ENCODE measurements at places on chromosomes 7 and 10. TPM values are rescaled to one million over a fixed set of nuclear protein-coding genes. Genes with fewer than 3 reads are reported as not detected.

DNA sequence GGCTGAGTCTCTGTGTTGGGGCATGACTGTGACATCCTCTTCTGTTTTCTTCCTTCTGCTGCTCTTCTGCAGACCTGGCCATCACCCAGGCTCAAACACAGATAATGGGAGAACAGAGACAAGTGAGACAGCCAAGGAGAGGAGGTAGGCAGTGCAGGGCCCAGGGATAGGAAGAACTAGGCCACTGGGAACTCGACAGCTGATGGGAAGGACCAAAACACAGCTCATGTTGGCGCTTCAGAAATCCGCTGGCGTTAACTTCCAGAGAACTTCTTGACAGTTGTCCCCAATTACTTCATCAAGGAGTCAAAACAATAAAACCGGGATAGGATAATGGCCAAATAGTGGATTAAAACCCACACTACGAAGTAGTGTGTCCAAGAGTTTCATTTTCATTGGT lies 97.0 kb upstream of the PALS2 start:
- H3K27ac ChIP-seq, result no peak overlapping the region
- no peaks in the 10 kb centered on the region for H3K36me3 ChIP-seq
- H3K4me1 ChIP-seq, result peaks cover 12% of the 10 kb centered on the region
- H3K4me3 ChIP-seq, result no peak overlapping the region
- DNase-seq, result no peak

DNA sequence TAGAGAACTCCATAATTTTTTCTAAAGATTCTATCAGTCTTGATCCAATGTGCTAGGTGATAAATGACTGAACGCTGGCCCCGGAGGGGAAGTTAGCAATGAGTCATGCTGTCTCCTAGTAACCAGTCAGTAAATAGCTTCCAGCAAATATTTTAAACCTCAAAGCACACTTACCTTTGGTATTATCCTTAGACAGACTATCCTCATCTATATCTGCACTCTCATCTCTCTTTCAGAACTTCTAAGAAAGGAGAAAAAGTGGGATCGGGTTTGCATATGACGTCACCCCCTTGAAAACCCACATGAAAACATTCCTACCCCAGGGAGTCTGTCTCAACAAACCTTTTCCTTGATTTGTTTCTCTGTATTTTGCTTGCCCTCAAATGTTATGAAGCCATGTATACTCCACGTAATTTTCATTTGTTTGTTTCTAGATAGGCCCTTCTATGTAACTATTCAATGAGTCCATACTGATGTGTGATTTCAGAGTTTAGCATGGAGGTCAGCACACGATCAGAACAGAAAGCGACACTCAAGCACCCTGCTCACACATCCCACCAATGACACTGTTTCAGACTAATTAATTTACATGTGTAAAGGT lies 174.9 kb upstream of the NRP1 start:
- peaks cover 6% of the 10 kb centered on the region for H3K4me1 ChIP-seq
- H3K27ac ChIP-seq, result no peak overlapping the region
- no peaks in the 10 kb centered on the region for H3K27me3 ChIP-seq
- H3K4me3 ChIP-seq, result no peak overlapping the region
- DNase-seq, result no peak
- no peaks in the 10 kb centered on the region for H3K36me3 ChIP-seq

- H3K27ac ChIP-seq, result no peak overlapping the region
- H3K36me3 ChIP-seq, result no peaks in the 10 kb centered on the region
- H3K4me1 ChIP-seq, result peaks cover 8% of the 10 kb centered on the region
Observed at GRCh38 chr10:131732631-131733127, 168.1 kb upstream of the PPP2R2D start.

GRCh38 chr7:64559206-64559605 lies 3.7 kb downstream of the ZNF680 start:
- no peak overlapping the region for H3K4me3 ChIP-seq
- H3K27me3 ChIP-seq, result no peaks in the 10 kb centered on the region
- DNase-seq, result no peak
- no peak overlapping the region for H3K27ac ChIP-seq
- no peaks in the 10 kb centered on the region for H3K4me1 ChIP-seq

- no peaks in the 10 kb centered on the region for H3K27me3 ChIP-seq
- DNase-seq, result no peak
- H3K4me3 ChIP-seq, result no peak overlapping the region
- H3K4me1 ChIP-seq, result no peaks in the 10 kb centered on the region
- H3K27ac ChIP-seq, result no peak overlapping the region
- no peaks in the 10 kb centered on the region for H3K36me3 ChIP-seq
Observed at GRCh38 chr7:3207387-3207902, 93.6 kb upstream of the SDK1 start.

DNA sequence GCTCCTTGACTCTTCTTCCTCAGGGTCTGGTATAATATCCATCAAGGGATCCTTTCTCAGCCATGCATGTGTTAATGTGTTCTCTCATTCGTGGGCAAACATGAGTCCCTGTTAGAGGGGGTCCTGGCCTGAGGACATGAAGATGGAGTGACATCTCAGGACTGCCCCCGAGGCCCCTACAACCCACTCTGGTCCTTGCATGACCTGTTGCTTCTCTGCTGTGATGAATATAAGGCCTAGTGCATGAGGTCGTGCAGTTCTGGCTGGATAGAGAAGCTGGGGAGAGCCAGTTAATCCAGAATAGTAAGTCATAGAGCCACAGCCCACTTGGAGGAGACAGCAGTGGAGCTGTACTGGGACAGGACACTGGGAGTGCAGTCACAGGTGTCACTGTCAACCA lies 4.6 kb upstream of the VWC2 start:
- no peak overlapping the region for H3K27ac ChIP-seq
- DNase-seq, result no peak
- H3K36me3 ChIP-seq, result no peaks in the 10 kb centered on the region
- H3K27me3 ChIP-seq, result peaks cover 52% of the 10 kb centered on the region
- no peak overlapping the region for H3K4me3 ChIP-seq

GRCh38 chr7:74387606-74388005 lies 66.1 kb upstream of the GTF2IRD1 start:
- H3K4me1 ChIP-seq, result no peaks in the 10 kb centered on the region
- H3K27ac ChIP-seq, result no peak overlapping the region
- H3K27me3 ChIP-seq, result no peaks in the 10 kb centered on the region
- DNase-seq, result no peak

Gene ZNF736
- not detected for total RNA-seq

Gene NOBOX
- total RNA-seq, result not detected

Gene TRIM50
- total RNA-seq, result not detected

Measured in neural progenitor cell (in vitro differentiated cells).